ENCODE measurements at places on chromosomes 5 and 9.
A peak's percentile ranks its signal among the peaks of the same experiment; 100 is the strongest.

GRCh38 chr5:93894601-93895354, 153.4 kb upstream of the POU5F2 start:
- DNase-seq: no peak

DNA sequence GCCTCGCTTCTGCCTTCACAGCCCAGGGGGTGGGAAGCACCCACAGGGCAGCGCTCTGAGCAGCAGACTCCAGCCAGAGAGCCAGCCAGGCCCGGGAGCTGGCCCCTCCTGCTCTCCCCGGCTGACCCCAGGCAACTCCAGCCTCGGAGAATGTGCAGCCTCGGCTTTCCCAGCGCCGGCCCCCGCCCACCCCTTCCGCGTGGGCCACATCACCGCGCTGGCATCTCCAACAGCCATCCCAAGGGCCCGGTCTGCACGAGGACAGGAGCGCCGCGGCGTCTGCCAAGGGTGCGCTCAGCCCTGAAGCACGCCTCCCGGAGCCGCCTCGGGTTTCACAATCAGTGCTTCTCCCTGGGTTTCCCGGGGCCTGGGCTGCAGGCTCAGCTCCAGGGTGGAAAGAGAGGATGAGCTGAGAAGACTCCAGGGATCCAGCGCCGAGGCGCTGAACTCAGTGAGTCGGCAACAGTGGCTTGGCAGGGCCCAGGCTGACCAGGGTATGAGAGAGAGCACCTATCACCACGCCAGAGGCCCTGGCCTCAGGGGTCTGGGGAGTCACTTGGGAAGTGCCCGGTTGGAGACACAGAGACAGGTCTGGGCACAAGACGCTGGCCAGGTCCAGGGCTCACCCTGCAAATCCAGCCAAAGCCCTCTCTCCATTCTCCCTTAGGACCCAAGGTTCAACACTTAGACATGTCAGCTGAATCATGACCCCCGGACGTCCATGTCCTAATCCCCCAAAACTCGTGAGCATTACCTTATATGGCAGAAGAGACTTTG, 79.6 kb downstream of the ADAMTS2 start:
- DNase-seq: no peak

DNA sequence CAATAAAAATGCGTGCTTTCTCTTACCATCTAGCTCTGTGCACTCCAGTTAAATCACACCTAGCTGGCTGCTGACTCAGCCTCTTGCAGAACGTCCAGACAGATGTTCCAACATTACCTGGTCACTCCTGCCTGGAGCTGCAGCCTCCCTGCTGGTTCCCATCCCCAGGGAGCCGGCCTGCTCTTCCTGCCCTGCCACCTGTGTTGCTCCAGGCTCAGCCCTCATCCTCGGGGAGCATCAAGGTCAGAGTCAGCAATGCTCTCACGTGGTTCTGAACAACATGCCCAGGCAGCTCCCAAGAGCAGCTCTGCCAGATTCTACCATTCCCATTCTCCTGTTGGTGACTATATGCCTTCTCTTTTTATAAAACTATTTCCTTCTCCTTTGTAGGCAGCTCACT, 81.3 kb downstream of the GADD45G start:
- no peak for DNase-seq

GRCh38 chr5:180090098-180090768, 18.7 kb upstream of the RNF130 start:
- DNase-seq: peak; percentile 60

DNA sequence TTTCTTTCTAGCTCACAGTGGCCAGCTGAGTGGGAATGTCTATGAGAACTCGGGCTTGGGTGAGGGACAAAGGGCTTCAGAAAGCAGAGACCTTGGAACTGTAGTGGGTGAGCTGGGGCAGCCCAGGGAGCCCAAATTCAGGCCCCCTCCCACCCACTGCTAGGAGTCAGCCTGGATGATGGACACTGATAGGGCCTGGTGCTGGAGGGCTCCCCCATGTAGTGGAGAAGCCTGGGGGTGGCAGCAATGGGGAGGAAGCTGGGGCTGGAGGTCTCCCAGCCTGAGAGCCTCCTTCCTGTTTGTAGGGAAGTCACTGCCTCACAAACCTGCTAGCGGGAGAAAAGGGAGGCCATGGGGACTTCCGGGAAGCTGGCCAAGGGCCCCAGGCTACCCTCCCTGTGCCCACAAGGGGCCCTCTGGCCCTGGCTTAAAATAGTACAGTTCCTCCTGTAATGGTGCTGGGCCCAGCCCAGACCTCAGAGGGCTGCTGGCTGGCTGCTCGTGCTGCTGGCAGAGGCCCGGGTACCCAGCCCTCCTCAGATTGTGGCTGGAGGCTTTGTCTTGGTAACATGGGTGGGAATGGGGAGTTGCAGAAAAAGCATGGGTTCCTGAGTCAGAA, 6.3 kb upstream of the NR5A1 start:
- no peak for DNase-seq

GRCh38 chr5:169494383-169494935, 89.1 kb upstream of the SPDL1 start:
- no peak for DNase-seq

DNA sequence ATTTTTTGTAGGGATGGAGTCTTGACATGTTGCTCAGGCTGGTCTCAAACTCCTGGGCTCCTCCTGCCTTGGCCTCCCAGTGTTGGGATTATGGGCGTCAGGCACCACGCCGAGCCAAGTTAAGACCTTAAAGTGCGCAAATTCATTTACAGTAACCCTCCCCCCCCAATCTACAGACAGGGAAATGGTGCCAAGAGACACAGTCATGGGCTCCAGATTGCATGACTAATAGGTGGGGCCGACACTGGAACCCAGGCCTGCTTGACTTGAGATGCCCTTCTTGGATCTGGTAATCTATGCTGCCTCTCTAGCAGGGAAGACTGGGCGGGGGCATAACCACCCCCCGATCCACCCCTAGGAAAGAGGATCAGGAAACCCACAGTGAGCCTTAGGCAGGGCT, 19.5 kb downstream of the TTF1 start:
- no peak for DNase-seq

DNA sequence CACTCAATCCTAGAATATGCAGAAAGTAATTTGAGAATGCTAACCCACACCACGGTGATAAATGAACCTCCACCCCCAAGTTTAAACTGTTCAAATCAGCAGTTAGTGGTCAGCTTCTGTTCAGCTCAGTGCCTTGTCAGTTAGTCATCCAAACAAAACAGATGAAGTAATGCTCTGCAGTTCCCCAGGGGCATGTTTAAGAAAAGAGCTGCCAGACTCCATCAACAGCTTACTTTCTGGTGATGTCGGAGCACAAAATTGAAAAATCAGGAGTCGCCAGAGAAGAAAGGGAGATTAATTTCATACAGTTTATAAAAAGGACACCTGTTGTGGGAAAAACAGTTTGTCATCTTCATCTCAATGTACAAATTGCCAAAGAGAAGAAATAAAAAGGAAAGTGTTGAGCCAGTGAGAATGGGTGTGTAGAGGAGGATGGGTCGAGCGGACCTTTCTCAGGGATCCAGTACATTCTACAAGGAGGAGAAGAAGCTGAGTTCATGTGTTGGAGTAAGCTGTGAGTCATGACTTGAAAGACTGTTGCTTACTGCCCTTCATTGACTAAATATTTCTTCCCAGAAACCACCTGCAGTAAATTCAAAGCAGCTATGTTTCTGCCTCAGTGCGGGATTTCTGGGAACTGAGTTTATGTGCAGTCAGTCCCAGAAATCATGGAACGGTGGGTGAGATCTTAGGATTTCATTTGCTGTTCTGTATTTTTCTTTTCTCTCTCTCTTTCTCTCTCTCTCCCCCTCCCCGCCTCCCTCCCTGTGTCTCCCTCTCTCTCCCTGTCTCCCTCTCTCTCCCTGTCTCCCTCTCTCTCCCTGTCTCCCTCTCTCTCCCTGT, 13.7 kb downstream of the TRIO start:
- DNase-seq: no peak

DNA sequence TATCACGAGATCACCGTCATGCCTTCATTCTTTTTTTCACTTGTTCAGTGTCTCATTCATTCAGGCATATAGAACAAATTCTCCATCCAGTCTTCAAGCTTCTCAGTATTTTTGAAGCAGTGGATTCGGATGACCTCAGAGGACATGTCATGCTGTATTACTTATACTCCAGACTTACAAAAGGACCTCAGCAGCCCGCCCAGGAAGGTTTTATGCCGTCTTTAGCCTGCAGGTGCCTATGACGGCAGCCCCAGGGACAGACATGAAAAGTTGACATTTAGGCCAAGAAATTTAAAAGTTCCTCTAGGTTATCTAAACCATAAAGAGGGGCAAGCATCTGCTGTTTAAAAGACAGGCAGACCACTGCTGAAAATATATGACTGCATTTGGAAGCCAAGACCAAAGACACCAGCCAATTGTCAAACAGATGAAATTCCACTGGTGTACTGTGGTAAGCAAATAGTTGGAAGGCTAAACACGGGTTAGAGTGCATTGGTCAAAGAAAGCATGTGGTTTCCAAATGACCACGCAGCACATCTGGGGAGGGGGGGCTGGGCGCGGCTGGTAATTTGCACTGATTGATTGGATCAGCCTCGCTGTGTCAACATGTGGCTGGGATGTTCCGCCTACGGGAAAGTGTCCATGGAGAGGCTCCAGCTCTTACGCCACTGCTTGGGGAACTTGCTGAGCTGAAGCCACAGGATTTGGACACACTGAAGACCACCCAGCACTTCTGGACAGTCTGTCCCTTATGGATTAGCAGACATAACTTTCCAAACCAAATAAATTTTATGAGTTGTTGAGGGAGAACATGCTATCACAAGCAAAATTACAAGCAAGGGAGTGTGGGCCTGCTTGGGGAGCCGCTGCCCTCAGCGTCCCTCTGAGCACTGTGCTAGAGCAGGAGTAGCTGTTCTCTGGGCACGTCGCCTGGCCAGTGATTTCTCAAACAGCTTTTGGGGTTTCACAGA, 173.6 kb downstream of the FANCC start:
- no peak for DNase-seq

DNA sequence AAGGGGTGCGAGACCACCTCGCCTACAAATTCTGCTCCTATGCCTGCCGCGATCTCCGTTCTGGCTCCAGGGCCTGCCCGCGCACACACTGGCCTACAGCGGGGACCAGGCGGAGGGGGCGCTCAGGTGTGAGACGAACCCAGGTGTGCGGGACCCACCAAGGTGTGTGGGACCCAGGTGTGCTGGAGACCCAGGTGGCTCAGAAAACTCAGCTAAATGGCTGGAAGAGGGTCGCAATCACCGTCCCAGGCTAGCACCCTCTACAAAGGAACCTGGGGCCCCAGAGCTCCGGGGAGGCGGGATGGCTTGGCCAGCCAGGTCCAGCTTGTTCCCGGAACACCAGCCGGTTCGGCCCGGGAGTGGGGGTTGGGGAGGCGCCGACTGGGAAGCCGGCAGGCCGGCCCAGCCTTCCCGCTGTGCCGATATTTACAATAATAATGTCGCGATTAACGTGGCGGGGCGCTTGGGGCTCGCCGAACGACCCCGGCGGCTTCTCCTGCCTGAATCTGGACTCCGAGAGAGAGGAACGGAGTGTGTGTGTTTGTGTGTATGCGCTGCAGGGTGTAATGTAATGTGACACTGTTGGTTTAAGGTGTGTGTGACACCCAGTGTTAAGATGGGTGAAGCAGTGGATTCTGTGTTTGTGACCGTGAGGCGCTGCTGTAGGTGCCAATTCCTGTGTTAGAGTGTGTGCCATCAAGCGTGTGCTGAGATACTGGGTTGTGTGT, 1.4 kb downstream of the PCDH1 start:
- DNase-seq: no peak

DNA sequence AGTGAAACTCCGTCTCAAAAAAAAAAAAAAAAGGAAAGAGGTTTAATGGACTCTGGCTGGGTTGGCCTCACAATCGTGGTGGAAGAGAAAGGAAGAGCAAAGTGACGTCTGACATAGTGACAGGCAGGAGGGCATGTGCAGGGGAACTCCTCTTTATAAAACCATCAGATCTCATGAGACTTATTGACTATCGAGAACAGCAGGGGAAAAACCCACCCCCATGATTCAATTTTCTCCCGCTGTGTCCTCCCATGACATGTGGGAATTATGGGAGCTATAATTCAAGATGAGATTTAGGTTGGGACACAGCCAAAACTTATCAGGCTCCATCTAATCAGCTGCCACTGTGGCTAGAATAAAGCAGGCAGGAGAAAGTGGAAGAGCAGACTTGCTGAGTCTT, 610.4 kb upstream of the NUDT12 start:
- no peak for DNase-seq

GRCh38 chr5:172776235-172776594, 5.2 kb upstream of the DUSP1 start:
- DNase-seq: no peak
